Colonic mucosa (tissue), 4 donors: ENCODE measurements at places on chromosomes 7 and 10.

GRCh38 chr10:63478564-63478963 is 12.8 kb upstream of the JMJD1C start:
- DNase-seq: no peak

GRCh38 chr10:117346574-117346973 is 28.7 kb downstream of the PDZD8 start:
- DNase-seq: peak; percentile 57

GRCh38 chr10:110411047-110411410 is 86.7 kb upstream of the DUSP5 start:
- no peak for DNase-seq

DNA sequence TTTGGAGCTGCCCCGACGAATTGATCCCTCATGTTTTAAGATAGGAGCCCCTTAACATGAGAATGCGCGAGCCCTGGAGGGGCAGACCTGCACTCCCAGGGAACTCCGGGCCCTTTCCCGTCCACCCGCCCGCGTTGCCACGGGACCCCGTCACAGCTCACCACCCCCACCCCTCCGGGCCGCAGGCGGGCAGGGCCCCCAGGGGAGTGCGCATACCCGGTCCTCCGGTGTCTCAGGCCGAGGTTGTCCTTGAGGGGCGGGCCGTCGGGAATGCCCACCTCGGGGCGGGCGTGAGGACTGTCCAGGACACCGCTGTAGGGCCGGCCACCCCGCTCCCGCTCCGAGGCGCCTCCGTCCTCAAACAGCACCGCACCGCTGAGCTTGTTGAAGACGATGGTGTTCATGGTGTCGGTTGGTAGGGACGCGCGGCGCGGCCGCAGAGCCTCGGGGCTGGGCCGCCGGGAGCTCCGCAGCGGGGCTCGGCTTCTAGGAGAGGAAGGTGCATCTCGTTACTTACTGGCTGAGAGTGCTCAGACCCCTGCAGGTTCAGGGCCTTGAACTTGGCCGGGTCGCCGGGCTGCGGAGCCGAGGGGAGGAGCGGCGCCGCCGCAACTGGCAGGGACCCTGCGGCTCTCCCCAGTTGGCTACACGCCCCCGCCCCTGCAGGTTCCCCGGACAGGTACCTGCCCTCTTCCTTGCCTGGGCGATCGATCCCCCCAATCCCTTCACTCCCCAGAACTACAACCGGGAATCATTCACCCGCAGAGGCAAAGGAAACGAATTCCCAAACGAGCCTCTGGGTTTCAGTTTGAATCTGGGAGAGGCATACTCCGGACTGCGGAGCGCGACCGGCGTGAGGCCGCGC is 2.4 kb downstream of the MKX start:
- peak; percentile 31 for DNase-seq

DNA sequence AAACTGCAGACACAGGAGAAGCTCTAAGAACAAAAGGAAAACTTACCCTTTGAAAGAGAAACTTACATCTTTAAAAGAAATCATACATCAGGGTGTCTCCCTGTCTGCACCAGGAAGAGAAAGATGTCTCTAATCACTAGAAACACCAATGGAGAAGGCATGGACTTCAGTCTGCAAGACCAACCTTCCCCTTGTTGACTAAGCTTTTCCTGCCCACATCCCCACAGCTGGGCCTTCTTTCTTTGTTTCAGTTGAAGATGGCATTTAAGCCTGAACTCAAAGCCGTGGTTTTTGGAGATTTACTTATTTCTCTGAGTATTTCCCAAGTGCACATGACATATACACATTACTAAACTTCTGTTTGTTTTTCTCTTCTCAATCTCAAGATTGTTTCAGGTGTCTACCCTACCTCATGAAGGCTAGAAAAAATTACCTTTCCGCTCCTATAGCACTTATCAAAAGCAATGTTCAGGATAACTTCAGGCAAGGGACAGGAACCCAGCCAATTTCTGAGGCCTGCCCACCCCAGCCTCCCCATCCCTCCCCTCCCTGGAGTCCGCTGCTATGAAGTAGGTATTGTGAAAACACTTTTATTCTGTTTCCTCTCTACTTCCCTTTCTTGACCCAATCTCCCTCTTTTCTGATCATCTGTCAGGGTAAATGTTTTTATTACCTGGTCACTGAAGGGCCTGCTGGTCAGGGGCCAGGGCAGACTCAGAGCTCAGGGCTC is 2.8 kb upstream of the SLC29A3 start:
- no peak for DNase-seq

DNA sequence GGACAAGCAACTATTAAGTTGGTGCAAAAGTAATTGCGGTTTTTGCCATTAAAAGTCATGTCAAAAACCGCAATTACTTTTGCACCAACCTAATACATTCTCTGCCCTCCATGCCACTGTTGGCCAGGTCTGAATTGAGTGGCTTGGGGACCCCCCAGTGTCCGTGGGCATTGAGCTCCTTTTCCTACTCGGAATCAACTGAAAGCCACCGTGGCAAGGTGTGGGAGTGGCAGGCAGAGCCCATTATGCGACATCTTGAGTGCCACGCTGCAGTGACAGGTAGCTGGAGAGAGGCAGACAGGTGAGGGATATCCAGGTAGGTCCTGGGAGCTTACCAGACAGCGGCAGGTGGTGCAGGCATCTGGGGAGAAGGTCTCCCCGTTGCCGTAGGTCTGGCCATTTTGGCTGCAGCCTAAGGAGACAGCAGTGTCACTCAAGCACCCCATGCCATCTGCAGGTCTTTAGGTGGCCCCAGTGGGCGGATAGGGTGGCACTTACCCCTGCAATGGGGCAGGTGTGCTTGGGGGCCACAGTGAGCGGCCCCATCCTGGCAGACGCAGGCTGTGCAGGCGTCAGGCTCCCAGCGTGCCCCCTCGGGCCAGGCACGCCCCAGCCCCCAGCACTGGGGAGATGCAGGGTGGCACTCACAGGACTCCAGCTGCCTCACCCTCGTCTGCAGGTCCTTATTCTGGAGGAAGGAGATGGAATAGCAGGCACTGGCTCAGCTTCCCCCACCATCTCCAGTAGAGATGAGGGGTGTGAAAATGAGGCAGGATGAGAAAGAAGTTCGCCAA is 3.5 kb downstream of the KCP start:
- DNase-seq: no peak

- no peak for DNase-seq
These were observed 925 bp downstream of the H2AZ2 start for GRCh38 chr7:44846816-44847508.

DNA sequence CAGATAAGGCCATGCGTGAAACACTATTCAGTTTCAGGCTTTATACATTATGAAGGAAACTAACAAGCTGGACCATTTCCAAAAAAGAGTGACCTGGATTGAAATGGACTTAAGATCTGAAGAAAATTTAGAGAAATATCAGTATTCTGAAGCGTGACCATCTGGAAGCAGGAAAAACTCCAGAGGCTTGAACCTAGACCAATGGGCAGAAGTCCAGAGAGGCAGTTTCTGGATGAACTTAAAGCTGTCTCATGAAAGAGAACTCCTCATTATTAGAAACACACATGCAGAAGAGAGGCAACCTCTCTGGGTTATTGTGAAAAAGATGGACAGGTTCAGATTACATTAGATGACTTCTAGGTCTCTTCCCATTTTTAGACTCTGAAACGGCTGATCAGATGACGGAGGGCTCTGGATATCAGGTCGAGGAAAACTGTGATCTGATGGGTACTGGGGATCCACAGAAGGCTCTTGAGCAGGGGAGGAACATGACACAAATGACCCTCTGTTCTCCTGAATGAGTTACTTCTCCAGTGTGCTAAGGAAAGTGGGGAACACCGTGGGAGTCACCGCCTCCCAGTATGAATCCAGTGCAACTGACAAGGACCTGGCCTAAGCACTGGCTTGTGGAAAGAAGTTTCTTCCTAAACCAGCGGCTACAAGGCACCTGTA is 116.5 kb downstream of the SPDYE5 start:
- DNase-seq: no peak

- no peak for DNase-seq
These were observed 70.6 kb upstream of the ZMIZ2 start for GRCh38 chr7:44678101-44678470.

DNA sequence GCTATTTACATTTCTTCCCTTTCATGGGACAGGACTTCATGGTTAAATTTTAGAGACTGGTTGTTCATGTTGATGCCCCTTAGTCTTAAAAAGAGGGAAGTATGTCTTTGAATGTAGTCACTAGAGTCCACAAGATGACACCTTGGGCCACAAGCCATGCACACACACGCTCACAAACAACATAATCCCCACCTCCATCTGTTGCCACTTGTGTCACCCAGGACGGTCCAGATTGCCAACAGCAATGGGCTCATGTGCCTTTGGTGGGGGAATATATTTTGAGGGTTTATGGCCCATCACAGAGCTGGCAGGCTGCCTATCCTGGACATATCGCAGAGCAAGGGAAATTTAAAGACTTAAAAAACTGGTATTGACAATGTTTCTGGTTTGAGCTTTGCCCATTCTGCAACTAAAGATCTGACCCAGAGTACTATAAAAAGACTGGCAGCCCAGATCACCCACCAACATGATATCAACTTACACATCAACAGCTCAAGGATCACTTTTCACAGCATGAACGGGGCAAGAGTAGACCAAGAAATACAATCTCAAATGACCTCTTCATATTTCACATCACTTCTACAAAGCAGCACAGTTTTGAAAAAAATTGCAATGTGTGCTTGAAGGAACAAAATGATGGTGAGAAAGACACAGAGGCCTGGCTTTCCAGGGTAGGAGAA is 50.5 kb downstream of the STRA8 start:
- DNase-seq: no peak

DNA sequence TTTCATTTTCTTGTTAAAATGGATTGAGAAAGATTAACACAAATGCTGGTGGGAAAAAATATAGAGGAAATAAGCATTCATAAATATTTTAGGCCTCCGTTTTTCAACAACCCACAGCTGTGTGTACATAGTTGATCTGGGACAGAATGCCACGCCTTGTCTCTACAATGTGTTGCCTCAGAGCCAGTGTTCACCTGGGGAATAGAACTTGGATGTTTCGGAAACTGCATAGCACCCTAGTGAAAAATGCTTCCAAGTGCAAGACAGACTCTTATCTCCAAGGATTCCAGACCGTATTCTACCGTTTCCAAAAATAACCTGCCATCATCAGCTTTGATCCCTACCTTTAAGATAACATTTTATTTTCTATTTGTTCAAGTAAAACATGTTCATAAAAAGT is 260.9 kb downstream of the SDK1 start:
- DNase-seq: peak; percentile 34

DNA sequence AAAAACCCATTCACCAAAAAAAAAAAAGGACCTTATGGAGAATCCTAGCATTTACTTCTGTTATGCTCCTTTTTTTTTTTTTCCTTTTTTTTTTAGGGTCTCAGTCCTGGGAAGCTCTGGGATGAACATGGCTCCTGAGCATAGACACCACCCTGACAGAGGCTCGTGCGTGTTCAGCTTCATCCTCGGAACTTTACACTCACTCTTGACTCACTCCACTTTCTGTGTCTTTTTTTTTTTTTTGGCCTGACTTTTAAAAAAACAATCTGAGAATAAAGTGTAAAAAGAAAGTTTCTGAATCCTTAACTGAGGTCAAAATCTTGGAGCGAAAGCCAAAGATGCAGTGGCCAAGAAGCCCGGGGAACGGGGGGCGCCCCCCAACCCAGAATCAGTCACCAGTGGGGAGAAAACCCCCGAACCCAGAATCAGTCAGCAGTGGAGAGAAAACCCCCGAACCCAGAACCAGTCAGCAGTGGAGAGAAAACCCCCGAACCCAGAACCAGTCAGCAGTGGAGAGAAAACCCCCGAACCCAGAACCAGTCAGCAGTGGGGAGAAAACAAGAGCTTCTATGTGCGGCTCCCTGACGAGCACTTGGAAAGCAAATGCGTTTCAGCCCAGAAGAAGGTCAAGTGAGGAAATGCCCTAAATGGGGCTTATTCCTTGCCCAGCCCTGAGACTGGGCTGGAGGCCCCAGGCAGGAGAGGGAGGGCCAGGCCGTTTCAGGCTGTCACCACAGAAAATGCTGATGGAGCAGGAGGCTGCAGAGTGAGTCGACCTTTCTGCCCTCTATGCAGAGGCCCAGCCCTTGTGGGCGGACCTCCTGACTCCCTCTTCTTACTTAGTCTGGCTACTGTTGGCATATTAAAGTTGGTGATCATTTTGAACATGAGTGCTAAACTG is 19.0 kb upstream of the PFKP start:
- DNase-seq: no peak

DNA sequence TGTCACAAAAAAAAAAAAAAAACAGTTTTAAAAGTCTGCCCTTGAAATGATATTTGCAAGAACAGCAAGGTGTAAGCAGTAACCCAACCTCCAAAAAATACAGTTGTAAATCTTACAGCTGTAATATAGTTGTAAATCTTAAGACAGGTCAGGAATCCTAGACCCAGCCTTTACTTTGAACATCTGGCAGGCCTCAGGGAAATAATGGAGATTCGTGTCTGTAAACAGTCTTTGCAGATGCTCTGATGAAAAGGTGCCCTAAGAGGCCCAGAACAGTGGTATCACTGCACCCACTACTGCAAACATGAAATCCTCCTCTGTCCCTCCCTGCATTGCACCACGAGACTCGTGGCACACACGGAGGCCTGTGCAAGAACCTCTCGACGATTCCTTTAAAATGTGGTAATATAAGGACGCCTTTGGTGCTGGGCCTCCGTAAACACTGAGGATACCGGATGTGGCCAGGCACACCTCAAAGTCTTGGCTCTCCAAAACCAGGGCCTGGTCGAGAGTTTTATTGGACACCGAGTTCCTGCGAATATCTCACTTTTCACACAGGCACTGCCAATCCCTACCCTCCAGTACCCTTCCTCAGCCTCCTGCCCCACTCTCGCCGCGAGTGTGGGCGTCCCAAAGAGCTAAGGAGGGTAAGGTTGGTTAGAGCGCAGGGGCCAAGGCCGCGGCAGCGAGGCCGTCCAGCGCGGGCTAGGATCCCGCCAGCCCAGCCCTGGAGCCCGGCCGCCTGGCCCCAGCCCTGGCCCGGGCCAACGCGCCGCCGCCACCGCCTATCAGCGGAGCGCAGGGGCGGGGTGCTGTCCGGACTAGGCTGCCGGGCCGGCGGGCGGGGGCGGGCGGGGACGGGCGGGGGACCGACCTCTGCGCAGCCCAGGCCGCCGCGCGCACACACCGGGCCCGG is at the start of gene REEP3:
REEP3 (plus strand) TSS at position 902 of the 916 bp plus-strand sequence. CDS start 145 bp downstream, outside the sequence.
- DNase-seq: peak; percentile 64

DNA sequence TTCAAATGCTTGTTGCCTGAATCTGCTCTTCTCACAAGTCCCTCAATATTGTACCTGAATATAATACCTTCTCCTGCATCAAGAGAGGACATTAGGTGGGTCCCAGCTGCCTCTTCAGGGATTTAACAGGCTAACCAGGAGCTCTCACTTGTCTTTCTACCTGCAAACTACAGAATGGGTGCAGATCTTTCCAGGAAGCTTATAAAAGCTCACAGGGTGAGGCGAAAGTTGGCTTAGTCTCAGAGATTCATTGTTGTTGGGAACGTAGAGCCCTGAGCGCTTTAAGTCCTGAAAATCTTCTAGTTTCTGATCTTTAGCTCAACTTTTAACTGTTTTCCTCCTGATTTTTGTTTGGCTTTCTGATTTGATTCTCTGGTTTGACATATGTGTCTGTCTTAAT is 25.0 kb downstream of the PLAU start:
- no peak for DNase-seq

GRCh38 chr10:72039377-72039776 is 49.0 kb downstream of the SPOCK2 start:
- DNase-seq: no peak

GRCh38 chr10:92240289-92241157 is 50.4 kb downstream of the CPEB3 start:
- peak; percentile 86 for DNase-seq

GRCh38 chr7:26735976-26736600 is 128.3 kb downstream of the SKAP2 start:
- no peak for DNase-seq
